ENCODE measurements at places on chromosomes 11 and 22.

GRCh38 chr11:45413156-45413858 lies 127.2 kb upstream of the SYT13 start:
- H3K27me3 ChIP-seq: peaks cover 48% of the 10 kb centered on the region
- H3K36me3 ChIP-seq: no peaks in the 10 kb centered on the region
- no peaks in the 10 kb centered on the region for H3K4me1 ChIP-seq
- no peak for DNase-seq
- no peak overlapping the region for H3K4me3 ChIP-seq

GRCh38 chr11:133040289-133040900 lies 491.9 kb downstream of the OPCML start:
- no peak for DNase-seq
- no peak overlapping the region for H3K27ac ChIP-seq
- no peaks in the 10 kb centered on the region for H3K27me3 ChIP-seq
- H3K4me1 ChIP-seq: no peaks in the 10 kb centered on the region

GRCh38 chr11:44229098-44229497 lies 80.8 kb downstream of the ALX4 start:
- no peak for DNase-seq
- H3K36me3 ChIP-seq: no peaks in the 10 kb centered on the region
- H3K4me3 ChIP-seq: no peak overlapping the region
- peaks cover 11% of the 10 kb centered on the region for H3K4me1 ChIP-seq
- no peaks in the 10 kb centered on the region for H3K27me3 ChIP-seq

DNA sequence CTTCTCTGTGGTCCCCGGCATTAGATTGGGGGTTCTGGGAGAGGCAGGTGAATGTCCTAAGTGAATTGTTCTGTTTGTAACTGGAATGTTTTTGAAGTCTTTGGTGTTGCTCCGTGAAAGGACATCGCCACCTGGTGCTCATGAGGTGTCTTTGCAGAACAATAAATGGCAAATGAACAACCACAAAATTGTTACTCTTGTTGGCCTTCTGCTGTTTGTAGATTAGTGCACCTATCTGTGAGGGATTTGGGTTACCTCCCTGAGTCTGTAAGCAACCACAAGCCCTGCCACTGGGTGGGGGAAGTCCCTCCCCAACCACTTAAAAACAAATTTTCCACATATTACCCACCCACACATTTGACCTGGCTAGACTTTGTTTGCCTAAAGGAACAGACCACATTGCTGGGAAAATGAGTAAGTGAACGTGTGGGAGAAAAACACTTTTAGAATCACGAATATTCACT lies 4.7 kb downstream of the MPEG1 start:
- peak overlapping the region; percentile 22 for H3K4me3 ChIP-seq
- peaks cover 11% of the 10 kb centered on the region for H3K36me3 ChIP-seq
- H3K4me1 ChIP-seq: peaks cover 15% of the 10 kb centered on the region
